Left colon (tissue), 2 donors: ENCODE measurements at places on chromosomes 6 and 20. TPM values are rescaled to one million over a fixed set of nuclear protein-coding genes. Genes with fewer than 3 reads are reported as not detected.

B3GAT2 gene
- not detected for total RNA-seq

FRMD1 gene
- total RNA-seq = 35.5 TPM

VPS52 gene
- total RNA-seq = 60.2 TPM

IMPG1 gene
- total RNA-seq = not detected

BMP6 gene
- total RNA-seq = 2.1 TPM

LRRC73 gene
- total RNA-seq = 0.95 TPM

MCCD1 gene
- not detected for total RNA-seq

IL17F gene
- total RNA-seq = not detected

BPIFB4 gene
- not detected for total RNA-seq

EZR gene
- 368 TPM for total RNA-seq

LYRM4 gene
- total RNA-seq = 12.5 TPM
